Purkinje cell (primary cell): ENCODE measurements at places on chromosomes 1 and 21. TPM values are rescaled to one million over a fixed set of nuclear protein-coding genes. Genes with fewer than 3 reads are reported as not detected.

The LCE6A gene
- not detected in 2 replicates for polyA plus RNA-seq

The CCDC190 gene
- not detected in 2 replicates for polyA plus RNA-seq

The ZNF326 gene
- polyA plus RNA-seq: 17.0 and 19.9 TPM in 2 replicates

The ADCY10 gene
- 0.12 and 0.88 TPM in 2 replicates for polyA plus RNA-seq
